ENCODE measurements at places on chromosomes 12 and 14.
A peak's percentile ranks its signal among the peaks of the same experiment; 100 is the strongest.

- DNase-seq = peak; percentile 89
Measured at GRCh38 chr12:132444957-132445883, 44.7 kb upstream of the FBRSL1 start.

DNA sequence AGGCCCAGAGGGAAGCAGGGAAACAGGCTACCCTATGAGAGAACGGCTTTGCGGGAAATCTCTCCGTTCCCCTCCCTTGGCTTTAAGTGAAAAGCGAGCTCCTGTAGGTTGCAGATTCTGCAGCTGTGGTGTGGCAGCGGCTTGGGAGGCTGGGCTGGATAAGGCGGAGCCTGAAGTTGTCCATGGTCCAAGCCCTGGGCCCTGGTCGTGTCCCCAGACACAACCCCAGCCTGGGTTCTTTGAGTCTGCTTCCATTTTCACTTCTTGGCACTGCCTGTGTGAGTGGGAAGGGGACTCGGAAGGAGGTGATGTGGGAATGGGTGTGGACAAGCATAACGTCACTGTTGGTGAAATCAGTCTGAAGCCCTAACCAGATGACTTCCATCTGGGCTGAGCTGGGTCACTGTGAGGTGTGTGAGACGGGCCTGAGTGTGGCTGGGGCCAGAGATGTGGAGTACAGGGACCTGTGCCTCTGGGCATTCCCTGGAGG lies 43.0 kb upstream of the CTDSP2 start:
- no peak for DNase-seq

GRCh38 chr12:130583800-130584199 lies 132.3 kb downstream of the RIMBP2 start:
- DNase-seq = no peak

GRCh38 chr12:24754690-24755638 lies 193.9 kb downstream of the BCAT1 start:
- DNase-seq = no peak

DNA sequence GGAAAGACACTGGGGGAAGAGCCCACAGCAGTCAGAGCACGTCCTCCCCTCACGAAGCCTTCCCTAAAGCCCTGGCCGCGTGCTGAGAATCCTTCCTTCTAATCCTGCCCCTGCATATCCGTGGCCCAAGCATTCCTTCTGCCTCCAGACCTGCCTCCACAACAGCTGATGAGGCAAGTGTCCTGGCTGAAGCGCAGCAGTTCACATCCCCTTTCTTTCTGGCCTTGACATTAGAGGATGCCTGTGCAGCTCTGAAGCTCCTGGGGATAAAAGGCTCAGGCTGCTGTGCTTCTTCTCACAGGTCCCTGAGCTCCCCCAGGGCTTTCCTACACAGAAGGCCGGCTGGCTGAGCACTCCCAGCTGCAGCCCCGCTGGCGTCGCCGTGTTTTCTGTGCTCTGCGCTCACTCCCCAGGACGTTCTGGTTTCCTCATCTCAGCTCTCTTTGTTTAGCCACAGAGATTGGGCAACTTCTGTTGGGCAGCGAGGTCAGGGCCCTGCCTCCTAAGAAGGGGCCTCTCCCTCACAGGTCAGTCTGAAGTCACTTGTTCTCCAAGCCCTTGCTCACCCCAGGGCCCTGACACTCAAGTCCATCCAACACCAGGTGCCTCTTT lies 45.8 kb downstream of the NINJ2 start:
- no peak for DNase-seq
